Progenitor cell of endocrine pancreas (in vitro differentiated cells): ENCODE measurements at places on chromosomes 1 and 21. TPM values are rescaled to one million over a fixed set of nuclear protein-coding genes. Genes with fewer than 3 reads are reported as not detected.

TTLL10 gene
- 5.0 and 5.5 TPM in 2 replicates for total RNA-seq

FGR gene
- not detected in 2 replicates for total RNA-seq

CD164L2 gene
- not detected in 2 replicates for total RNA-seq

KCNA10 gene
- not detected in 2 replicates for total RNA-seq

STIL gene
- total RNA-seq, result 14.8 TPM in 2 replicates

OXCT2 gene
- total RNA-seq, result 0.38 TPM in 1 of 2 replicates, not detected in the other

C1orf53 gene
- 4.0 and 4.3 TPM in 2 replicates for total RNA-seq

SPRR2B gene
- total RNA-seq, result not detected in 2 replicates

C1orf87 gene
- total RNA-seq, result not detected in 2 replicates

FCN3 gene
- not detected in 2 replicates for total RNA-seq

PRKAB2 gene
- total RNA-seq, result 24.4 and 26.0 TPM in 2 replicates

PTPN22 gene
- not detected in 2 replicates for total RNA-seq

ELAPOR1 gene
- total RNA-seq, result 10.6 and 14.6 TPM in 2 replicates

NEK2 gene
- total RNA-seq, result 17.6 and 20.8 TPM in 2 replicates

C1QB gene
- not detected in 2 replicates for total RNA-seq

GPATCH3 gene
- 21.2 and 23.9 TPM in 2 replicates for total RNA-seq

CD53 gene
- not detected in 2 replicates for total RNA-seq

DNAJC16 gene
- total RNA-seq, result 34.9 and 37.7 TPM in 2 replicates

C1orf116 gene
- 31.3 and 31.9 TPM in 2 replicates for total RNA-seq

HES3 gene
- not detected in 2 replicates for total RNA-seq

CELA2A gene
- total RNA-seq, result not detected in 2 replicates

RGS5 gene
- 2.9 and 5.7 TPM in 2 replicates for total RNA-seq

CLCA2 gene
- not detected in 2 replicates for total RNA-seq

LRRC53 gene
- 0.07 TPM in 1 of 2 replicates, not detected in the other for total RNA-seq

TCHHL1 gene
- total RNA-seq, result not detected in 2 replicates

S100A7A gene
- not detected in 2 replicates for total RNA-seq

C1QTNF12 gene
- 1.7 and 2.7 TPM in 2 replicates for total RNA-seq

MNDA gene
- total RNA-seq, result not detected in 2 replicates

CFHR3 gene
- total RNA-seq, result 0.31 and 0.55 TPM in 2 replicates

ID3 gene
- 420 and 434 TPM in 2 replicates for total RNA-seq

IQGAP3 gene
- 29.6 and 32.4 TPM in 2 replicates for total RNA-seq

DMBX1 gene
- total RNA-seq, result not detected in 2 replicates

OR2AK2 gene
- total RNA-seq, result not detected in 2 replicates

DAB1 gene
- 4.8 and 6.8 TPM in 2 replicates for total RNA-seq

GNAT2 gene
- 0.57 TPM in 1 of 2 replicates, not detected in the other for total RNA-seq

HENMT1 gene
- total RNA-seq, result 5.9 and 9.1 TPM in 2 replicates

TSPAN2 gene
- 22.5 and 27.2 TPM in 2 replicates for total RNA-seq

OR2M3 gene
- total RNA-seq, result not detected in 2 replicates
